ENCODE measurements at places on chromosomes 5 and 9.

GRCh38 chr5:151820903-151821302, 49.1 kb downstream of the G3BP1 start:
- H3K4me3 ChIP-seq: no peak overlapping the region
- H3K4me1 ChIP-seq: peaks cover 6% of the 10 kb centered on the region
- H3K36me3 ChIP-seq: no peaks in the 10 kb centered on the region
- no peaks in the 10 kb centered on the region for H3K27me3 ChIP-seq

GRCh38 chr9:126205265-126205664, 121.4 kb upstream of the MVB12B start:
- no peak overlapping the region for H3K4me3 ChIP-seq
- no peak overlapping the region for H3K27ac ChIP-seq
- no peaks in the 10 kb centered on the region for H3K4me1 ChIP-seq
- peaks cover 24% of the 10 kb centered on the region for H3K27me3 ChIP-seq
- no peaks in the 10 kb centered on the region for H3K36me3 ChIP-seq

- no peak for DNase-seq
- no peak overlapping the region for H3K4me3 ChIP-seq
- peaks cover 78% of the 10 kb centered on the region for H3K27me3 ChIP-seq
Measured at GRCh38 chr5:173567548-173567947, 48.9 kb downstream of the BOD1 start.

DNA sequence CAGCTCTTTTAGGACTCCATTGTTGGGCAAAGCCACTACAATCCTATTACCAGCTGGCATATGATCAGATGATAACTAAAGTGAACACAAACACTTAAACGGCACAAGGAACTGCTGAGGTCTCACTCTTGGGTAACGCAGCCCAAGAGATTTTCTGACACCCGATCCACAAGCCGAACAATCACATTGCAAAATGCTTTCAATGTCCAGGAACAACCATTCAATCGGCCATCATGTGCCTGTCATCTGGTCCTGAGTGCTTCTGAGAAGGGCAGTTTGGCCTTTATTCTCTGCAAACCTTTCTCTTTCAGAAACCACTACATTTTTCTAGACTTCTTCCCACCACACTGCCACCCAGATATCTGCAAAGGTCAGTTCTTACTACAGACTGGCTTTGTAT, 283.1 kb downstream of the GLIS3 start:
- no peak overlapping the region for H3K27ac ChIP-seq
- no peaks in the 10 kb centered on the region for H3K4me1 ChIP-seq
- H3K4me3 ChIP-seq: no peak overlapping the region
- H3K36me3 ChIP-seq: no peaks in the 10 kb centered on the region
- H3K27me3 ChIP-seq: peaks cover 8% of the 10 kb centered on the region

DNA sequence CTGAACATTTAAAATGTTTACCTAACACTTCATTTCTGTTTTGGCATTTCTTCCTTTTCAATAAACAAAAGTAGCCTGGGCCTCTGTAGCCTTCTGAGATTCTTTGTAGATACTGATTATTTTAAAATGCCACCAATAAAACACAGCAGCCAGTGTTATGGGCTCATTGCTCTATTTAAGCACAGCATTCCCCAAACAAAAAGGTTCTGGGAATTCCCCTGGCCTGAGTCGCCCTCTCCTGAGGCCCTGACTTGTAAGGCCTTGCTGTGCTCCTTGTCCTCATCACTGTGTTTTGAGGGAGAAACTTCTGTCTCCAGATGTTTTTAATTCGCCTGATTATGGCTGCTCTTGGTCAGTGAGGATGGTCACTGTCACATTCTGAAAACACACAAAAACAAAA, 33.0 kb upstream of the CTXN3 start:
- no peak for DNase-seq
- H3K36me3 ChIP-seq: no peaks in the 10 kb centered on the region

GRCh38 chr5:27701931-27702903, 663.8 kb upstream of the CDH9 start:
- H3K27ac ChIP-seq: no peak overlapping the region
- H3K36me3 ChIP-seq: no peaks in the 10 kb centered on the region
- H3K4me1 ChIP-seq: no peaks in the 10 kb centered on the region
- no peak for DNase-seq
- no peaks in the 10 kb centered on the region for H3K27me3 ChIP-seq

DNA sequence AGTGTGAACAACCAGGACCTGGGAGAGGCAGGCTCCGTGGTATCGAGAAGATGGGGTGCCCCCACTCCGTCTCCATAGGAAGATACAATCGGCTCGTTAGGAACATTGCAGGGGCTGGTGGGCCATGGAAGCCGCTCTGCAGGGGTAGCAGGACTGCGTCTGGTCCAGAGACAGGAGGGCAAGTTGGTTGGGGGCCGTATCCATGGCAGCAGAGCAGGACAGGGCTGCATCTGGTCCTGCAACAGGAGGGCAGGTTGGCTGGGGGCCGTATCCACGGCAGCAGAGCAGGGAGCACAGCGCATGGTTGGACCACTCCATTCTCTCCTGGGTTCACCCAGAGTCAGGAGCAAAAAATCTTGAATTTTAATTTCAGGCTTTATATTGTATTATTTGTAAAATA, 98.2 kb downstream of the ANKRD33B start:
- no peak overlapping the region for H3K4me3 ChIP-seq
- DNase-seq: no peak
- H3K27me3 ChIP-seq: peaks cover 19% of the 10 kb centered on the region
